ENCODE measurements at places on chromosomes 11 and 22.

GRCh38 chr22:20472629-20473442 lies 22.8 kb downstream of the KLHL22 start:
- no peak for DNase-seq

GRCh38 chr11:105357146-105357545 lies 217.6 kb upstream of the CARD18 start:
- no peak for DNase-seq

DNA sequence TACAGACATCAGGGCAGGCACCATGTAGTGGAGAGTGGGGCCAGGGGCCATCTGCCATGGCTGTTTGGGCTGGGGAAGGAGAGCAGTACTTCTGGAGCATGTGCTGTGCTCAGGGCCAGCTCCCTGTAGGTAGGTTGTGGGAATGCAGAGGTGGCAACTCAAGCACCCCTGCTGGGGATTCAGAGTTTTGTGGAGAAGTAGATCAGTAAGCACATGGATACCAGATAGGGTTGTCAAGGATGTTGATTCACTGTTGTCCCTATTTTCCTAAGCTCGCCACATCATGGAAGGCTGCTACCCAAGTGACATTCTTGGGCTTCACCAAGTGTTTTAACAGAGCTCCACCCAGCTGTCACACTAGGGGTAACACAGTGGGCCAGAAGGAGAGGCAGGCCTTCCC lies 67.2 kb downstream of the BMAL1 start:
- DNase-seq = no peak

GRCh38 chr11:118318581-118319336 lies 14.2 kb downstream of the CD3E start:
- DNase-seq = no peak

GRCh38 chr11:10390375-10390774 lies 64.7 kb upstream of the AMPD3 start:
- DNase-seq = no peak
